Endodermal cell (in vitro differentiated cells): ENCODE measurements at places on chromosomes 6 and 20.

DNA sequence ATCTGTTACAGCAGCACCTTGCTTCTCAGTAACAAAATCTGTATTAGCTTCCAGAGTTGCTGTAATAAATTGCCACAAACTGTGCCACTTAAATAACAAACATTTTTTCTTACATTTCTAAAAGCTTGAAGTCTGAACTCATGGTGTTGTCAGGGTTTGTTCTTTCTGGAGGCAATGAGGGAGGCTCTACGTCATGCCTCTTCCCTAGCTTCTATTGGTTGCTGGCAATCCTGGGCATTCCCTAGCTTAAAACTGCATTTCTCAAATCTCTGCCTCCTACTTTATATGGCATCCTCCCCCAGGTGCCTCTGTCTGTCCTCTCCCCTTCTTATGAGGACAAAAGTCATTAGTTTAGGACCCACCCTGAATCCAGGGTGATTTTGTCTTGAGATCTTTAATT lies 41.6 kb upstream of the TMEM244 start:
- no peaks in the 10 kb centered on the region for H3K36me3 ChIP-seq
- no peak for DNase-seq
- H3K27ac ChIP-seq: no peak overlapping the region
- no peaks in the 10 kb centered on the region for H3K4me1 ChIP-seq
- H3K4me3 ChIP-seq: no peak overlapping the region
- no peaks in the 10 kb centered on the region for H3K27me3 ChIP-seq

- H3K36me3 ChIP-seq: no peaks in the 10 kb centered on the region
- H3K4me3 ChIP-seq: no peak overlapping the region
- peaks cover 5% of the 10 kb centered on the region for H3K4me1 ChIP-seq
- no peaks in the 10 kb centered on the region for H3K27me3 ChIP-seq
- no peak for DNase-seq
- no peak overlapping the region for H3K27ac ChIP-seq
Measured at GRCh38 chr6:12467706-12468670, 177.8 kb downstream of the EDN1 start.

DNA sequence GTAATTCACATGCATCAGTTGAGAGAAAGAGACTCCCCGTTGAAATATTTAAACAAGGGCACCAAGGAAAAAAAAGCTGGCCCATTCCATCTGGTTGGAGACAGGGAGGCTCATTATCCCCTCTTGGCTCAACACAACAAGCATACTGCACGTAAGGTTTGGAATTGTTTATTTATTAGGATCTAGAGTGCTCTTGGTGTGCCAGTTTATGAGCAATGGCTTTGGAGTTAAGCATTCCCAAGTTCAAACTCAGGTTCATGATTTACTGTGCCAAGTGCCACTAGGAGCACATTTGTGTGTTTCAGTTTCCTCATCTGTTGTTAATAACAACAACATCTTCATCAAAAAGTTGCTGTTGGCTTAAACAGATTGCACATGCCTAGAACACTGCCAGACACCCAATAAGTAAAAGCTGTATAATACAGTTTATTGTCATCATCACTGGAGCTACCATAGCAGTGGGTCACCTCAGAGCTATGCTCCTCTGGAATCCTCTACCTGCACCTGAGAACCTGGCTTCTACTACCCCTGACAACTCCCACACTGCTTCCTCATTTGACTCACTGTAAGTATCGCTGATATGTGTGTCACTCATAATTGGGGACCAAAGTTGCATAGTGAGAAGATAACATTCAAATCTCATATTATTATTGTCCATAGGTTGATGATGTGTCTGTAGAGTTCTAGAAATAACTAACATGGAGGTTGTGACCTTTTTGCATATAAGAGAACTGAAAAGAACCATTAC lies 5.4 kb downstream of the SLC17A3 start:
- no peaks in the 10 kb centered on the region for H3K4me1 ChIP-seq
- H3K4me3 ChIP-seq: no peak overlapping the region
- H3K36me3 ChIP-seq: no peaks in the 10 kb centered on the region
- no peaks in the 10 kb centered on the region for H3K27me3 ChIP-seq
- DNase-seq: no peak
- H3K27ac ChIP-seq: no peak overlapping the region

DNA sequence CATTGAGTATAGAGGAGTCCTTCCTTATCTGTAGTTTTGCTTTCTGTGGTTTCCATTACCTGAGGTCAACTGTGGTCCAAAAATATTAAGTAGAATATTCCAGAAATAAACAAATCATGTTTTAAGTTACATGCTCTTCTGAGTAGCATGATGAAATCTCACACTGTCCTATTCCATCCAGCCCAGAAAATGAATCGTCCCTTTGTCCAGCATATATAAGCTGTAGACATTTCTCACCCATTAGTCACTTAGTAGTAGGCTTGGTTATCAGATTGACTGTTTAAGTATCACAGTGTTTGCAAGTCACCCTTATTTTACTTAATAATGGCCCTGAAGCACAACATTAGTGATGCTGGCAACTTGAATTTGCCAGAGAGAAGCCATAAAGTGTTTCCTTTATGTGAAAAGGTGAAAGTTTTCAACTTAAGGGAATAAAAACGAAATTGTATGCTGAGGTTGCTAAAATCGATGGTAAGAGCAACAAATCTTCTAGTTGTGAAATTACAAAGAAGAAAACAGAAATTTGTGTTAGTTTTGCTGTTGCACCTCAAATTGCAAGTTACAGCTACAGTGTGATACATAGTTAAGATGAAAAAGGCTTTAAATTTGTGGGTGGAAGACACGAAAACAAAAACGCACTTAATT lies 198.6 kb upstream of the SIM1 start:
- peaks cover 4% of the 10 kb centered on the region for H3K36me3 ChIP-seq
- no peak overlapping the region for H3K4me3 ChIP-seq
- H3K27ac ChIP-seq: no peak overlapping the region
- H3K27me3 ChIP-seq: no peaks in the 10 kb centered on the region
- DNase-seq: no peak
- no peaks in the 10 kb centered on the region for H3K4me1 ChIP-seq
